Stimulated activated CD8-positive, alpha-beta memory T cell treated with anti-CD3 and anti-CD28 coated beads, Interleukin-4, amount 100 ng/mL, for 4 hours (primary cell): ENCODE measurements at places on chromosomes 11 and 22.

GRCh38 chr11:3723014-3723708, 52.0 kb upstream of the CHRNA10 start:
- DNase-seq, result no peak

GRCh38 chr11:113568566-113568965, 93.4 kb upstream of the DRD2 start:
- no peak for DNase-seq

GRCh38 chr22:42366806-42367581, 65.2 kb downstream of the NFAM1 start:
- no peak for DNase-seq

- DNase-seq, result no peak
These were observed 62.6 kb upstream of the WT1 start for GRCh38 chr11:32497951-32498350.

GRCh38 chr11:2459016-2459725, 14.4 kb downstream of the KCNQ1 start:
- no peak for DNase-seq

DNA sequence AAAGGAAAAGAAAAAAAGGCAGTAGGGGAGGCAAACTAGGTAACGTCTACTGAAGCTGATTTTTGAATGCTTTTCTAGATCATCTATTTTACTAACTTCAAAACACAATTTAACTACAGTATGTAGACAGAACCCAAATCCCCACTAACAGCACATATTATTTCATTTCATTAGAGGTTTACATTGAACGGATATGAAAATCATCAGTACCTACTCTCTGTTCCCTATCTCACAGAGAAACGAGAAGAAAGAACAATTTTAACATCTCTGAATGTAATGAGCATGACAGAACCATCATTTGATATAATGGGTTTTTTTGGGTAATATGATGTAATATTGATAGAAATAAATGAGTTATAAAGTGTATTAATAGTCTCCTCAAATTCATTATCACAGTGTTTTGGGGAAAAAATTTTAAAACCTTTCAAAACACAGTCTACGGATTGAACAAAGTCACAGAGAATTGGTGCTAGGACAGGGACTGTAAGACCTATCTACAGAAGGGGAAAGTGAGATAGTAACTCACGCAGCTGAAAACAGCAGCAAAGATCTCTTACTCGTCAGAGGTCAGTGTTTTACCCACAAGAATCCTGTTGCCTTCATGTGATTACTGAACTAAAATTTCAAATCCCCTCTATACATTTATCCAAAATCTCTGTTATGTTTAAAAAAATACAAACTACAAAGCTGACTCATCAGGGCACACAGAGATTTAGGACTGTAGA, 77.3 kb downstream of the ZBTB44 start:
- no peak for DNase-seq

- DNase-seq, result no peak
These were observed 23.4 kb upstream of the SHISAL1 start for GRCh38 chr22:44335903-44336803.
